ENCODE measurements at places on chromosomes 2 and 18.

DNA sequence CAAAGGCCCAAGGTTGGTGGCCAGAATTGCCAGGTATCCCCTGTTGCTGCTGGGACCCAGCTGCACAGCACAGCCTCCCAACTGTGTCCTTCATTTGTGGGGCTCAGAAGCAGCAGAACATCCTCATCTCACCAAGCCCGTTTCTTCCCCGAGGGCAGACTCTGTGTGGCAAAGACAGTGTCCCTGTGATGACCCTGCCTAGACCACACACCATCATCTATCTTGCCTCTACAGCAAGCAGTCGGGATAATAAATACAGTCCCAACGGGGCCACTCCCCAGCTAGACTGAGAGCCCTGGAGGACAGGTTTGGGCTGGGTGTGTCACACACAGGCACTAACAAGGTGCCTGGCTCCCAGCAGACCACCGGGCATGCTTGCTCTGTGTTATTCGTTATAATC lies 93.4 kb downstream of the PTGR3 start:
- no peak for DNase-seq

GRCh38 chr2:8457699-8458502 lies 224.0 kb upstream of the ID2 start:
- no peak for DNase-seq

DNA sequence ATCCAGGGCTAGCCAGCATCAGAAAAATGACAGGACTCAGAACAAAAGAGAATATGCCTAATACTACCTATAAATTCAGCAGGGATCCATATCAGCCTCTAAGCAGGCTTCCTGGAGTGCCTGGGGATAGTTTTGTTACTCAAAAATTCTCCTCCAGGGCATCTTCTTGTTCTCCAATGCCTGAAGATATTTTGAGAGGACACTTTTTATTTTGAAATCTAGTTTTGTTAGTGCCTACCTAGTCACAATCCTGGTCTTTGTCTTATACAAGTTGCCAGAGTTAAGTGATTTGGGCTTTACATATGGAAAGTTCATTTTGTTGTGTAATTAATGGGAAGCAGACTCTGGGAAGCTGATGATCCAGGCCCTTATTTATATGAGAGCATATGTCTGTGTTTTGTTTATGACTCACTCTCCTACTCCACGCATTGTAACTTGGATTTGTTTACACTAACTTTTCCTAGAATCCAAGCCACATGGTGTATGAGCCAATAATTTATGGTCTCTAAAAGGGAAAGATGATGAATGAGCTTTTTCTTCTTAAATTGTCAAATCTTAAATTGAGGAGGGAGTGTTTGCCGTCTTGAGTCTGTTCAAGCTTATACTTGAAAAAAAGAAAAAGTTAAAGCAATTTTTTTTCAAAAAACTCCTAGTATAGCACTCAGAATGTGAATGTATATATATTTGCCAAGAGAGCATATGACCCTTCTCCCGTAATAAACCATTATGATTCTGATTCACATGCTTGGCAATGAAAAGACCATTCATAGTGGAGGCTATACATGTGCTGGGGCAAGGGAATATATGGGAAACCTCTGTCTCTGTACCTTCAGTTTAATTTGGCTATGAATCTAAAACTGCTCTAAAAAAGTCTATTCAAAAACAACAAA lies 370.3 kb downstream of the SETBP1 start:
- DNase-seq: no peak

DNA sequence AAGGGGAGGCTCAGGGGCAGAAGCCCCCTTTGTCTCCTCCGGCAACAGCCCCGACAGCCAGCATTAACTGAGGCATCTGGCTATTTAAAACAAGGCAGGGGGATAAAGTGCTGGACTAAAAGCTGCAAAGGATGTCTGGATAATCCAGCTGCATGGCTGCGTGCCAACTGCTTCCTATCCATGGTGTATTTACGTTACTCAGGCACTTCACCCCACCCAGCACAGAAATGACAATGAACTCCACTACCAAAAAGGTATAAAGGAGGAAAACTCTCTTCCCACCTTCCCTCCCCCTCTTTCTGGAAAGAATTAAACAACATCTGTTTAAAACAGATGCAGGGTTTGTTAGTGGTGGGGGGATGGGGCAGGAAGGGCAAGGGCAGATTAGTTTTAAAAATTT lies 82.5 kb downstream of the SPRED2 start:
- no peak for DNase-seq

DNA sequence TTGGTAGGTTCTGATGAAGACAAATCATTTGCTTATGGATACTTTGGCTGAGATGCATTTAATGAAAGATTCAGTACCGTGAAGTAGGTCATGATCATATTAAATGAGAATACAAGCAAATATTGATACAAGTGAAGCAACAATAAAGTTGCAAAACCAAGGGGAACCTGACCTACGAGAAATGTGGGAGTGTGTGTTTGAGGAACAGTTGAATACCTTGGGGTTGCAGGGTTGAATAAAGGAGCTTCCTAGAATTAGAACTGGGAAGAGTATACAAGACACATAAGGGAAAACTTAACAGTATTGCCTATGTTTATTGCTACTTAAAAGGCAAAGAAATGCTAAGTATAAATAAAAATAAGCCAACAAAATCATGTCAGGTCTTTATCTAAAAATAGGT lies 702.9 kb downstream of the ERBB4 start:
- DNase-seq: no peak

GRCh38 chr2:97936199-97936598 lies 59.5 kb downstream of the TMEM131 start:
- DNase-seq: no peak

DNA sequence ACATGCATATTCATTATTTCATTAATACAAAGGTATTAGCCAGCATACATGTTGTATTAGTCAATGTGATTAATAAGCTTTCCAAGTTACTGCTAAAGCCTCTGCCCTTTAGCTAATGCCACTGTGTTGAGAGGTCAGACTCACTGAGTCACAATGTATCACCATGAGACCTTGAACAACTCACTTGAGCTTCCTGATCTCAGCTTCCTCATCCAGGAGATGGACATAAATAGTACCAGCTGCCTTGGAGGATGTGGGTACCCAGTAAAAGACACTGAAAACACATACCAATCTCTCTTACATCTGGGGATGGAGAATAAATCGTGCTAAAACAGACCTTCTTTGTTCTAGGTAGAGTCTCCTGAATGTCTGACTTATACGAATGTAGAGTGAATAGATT lies 224.6 kb downstream of the EPHA4 start:
- no peak for DNase-seq

DNA sequence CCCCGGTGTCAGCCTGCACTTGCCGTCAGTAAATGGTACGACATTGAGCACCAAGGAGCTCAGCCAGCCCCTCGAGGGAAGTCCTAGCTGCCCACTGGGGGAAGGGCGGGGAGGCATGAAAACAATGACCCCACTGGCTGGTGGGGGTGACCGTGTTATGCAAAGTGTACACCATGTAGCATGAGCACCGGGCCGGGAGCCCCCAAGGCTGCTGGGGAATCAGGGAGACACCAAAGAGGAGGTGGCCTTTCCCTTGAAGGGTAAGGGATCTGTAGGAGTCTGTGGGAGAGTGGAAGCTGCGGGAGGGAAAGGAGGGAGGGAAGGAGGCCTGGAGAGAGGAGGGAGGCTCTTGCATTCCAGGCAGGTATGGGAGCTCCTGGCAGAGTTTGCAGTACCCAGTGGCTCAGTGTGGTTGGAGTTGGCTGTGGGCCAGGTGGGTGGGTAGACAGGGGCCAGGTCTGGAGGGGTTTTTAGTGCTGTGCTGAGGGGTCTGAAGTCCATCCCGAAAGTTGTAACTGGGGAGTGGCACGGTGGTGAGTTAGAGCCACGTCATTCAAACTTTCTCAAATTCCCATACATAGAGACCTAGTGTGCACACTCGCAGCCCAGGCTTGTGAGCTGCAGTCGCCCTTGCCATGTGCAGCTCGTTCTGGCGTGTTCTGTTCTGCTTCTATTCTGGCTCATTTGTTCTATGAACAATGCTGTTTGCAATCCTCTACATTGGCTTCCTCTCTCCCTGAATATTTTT lies 22.4 kb downstream of the RRM2 start:
- DNase-seq: no peak

- DNase-seq: peak; percentile 97
Measured at GRCh38 chr2:240566203-240567136, 1.8 kb upstream of the RNPEPL1 start.

- DNase-seq: no peak
Measured at GRCh38 chr2:75561566-75562512, 1.1 kb upstream of the EVA1A start.

DNA sequence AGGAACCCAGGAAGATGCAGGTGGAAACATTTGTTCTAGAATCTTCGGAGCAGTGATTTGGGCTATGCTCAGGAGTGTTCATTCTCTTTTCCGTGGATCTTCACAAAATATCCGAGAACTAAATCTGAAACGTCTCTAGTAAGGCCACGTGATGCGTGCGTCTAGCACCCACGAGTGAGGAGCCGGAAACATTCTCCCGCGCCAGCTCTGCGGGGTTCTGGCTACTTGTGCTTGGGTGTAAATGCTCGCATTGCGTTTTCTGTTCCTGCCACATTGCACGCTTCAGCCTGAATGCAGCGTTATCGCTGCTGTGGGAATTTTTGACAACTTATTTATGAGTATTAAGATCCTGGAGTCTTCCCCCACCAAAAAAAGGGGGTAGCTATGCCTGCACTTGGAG lies 71.4 kb downstream of the KLHL29 start:
- no peak for DNase-seq

DNA sequence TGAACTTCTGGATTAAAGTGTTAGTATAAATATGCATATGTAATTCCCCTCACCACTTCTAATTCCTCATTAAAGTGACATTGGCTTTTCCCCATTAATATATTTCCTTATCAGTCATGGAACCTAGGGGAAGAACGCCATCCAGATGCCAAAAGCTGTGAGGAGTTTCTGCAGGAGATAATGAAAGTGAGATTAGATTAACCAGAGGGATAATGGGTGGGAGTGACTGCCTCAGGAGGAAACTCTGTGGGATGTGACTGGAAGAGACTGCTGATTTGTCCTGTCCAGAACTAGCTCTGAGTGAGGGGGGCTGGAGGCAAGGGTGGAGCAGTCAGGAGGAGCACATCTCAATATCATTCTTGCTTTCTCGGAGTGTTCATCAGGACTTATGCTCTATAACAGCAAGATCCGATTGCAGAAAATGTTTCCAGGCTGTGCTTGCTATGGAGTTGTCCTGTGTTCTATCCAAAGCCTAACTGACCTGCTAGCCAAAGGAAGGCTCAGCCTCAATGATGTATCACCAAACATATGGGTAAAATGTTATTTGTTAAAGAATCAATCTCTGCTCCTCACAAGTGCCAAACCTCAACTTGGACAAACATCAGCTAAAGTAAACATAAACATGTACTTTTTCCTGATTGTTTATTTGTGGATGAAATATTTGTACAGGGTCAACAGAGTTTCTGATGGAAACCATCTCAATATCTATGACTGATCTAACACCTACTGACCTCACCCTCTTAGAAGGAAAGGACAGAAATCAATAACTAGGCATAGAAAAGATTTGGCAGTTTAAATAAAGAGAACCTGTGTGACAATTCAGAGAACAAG lies 118.5 kb downstream of the ASXL3 start:
- no peak for DNase-seq

- no peak for DNase-seq
Measured at GRCh38 chr18:22524783-22525182, 107.1 kb upstream of the CTAGE1 start.

GRCh38 chr18:9742524-9743131 lies 34.5 kb downstream of the RAB31 start:
- DNase-seq: no peak

DNA sequence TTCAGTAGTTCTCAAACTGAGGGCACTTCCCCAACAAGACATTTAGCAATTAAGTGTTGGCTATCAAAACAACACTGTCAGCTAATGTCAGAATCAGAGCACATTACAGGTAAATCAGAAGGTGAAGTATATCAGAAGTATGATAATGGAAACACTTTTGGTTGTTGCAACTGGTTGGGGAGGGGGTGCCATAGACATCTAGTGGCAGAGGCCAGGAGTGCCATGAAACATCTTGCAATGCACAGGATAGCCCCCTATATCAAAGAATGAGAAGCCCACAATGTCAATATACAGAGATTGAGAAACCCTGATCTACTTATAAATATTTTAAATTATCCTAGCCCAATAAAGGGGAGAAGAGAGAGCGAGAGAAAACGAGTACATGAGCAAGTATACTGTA lies 4.9 kb upstream of the XPO1 start:
- DNase-seq: no peak

DNA sequence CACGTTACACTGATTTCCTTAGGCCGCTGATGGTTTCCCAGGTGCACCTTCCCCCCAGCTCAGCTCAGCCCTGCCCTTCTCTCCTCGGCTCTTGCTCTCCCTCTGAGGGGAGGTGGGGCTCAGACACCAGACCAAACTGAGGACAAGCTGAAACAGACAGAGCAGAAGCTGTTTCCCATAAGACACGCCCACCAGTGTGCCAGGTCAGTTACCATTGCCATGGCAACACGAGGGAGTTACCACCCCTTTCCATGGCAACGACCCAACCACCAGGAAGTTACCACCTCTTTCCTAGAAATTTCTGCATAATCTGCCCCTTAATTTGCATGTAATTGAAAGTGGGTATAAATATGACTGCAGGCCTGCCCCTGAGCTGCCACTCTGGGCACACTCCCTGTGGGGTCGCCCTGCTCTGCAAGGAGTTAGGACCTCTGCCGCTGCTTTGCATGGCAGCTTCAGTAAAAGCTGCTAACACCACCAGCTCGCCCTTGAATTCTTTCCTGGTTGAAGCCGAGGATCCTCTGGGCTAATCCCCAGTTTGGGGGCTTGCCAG lies 120.9 kb upstream of the SMIM21 start:
- DNase-seq: no peak

GRCh38 chr18:80166725-80167124 lies 57.7 kb downstream of the ADNP2 start:
- DNase-seq: no peak

DNA sequence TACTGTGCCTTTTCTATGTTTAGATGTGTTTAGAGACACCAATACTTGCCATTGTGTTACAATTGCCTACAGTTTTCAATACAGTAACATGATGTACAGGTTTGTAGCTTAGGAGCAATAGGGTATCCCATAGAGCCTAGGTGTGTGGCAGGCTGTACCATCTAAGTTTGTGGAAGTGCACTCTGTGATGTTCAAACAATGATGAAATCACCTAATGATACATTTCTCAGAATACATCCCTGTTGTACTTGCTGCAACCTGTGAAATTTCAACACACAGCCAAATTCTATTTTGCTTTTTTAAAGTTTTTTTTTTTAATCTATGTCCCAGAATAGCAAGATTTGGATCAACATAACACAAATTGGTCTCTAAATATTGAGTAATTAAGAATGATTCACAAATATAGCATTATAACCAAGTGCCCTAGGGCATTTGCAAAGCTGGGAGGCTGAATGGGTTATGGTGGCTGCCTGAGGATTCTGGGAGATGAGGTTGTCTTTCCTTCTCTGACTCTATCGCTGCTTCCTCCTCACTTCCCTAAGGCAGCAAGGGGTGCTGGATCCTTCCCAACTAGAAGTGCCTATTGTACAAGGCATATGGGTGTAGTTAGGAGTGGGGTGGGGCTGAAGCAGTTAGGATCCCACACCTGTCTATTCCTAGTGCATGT lies 78.3 kb downstream of the SKA1 start:
- DNase-seq: no peak

DNA sequence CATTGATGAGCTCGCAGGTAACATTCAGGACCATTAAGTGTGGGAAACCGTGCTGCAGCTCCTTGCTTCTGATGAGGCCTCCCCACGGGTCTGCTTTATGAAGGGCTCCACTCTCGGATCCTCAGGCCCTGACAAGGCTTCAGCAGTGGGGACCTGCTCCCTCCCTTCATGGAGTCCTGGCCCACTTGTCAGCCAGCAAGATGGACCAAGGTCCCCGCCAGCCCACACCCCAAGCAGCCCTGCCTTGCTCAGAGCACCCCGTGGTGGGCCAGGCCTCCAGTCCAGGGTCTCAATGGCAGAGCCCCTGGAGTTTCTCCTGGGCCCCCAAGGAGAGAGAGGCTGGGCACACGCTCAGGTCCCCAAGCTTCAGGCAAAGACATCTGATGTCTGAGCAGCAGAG lies 41.5 kb downstream of the CROCC2 start:
- DNase-seq: no peak

Measured in activated naive CD8-positive, alpha-beta T cell treated with anti-CD3 and anti-CD28 coated beads, Interleukin-2, amount 50 U/mL, for 24 hours (primary cell).